Fibroblast of skin of left quadriceps (primary cell): ENCODE measurements at places on chromosomes 6 and 20.

- no peak for DNase-seq
Measured at GRCh38 chr6:144666781-144667180, 381.6 kb downstream of the UTRN start.

DNA sequence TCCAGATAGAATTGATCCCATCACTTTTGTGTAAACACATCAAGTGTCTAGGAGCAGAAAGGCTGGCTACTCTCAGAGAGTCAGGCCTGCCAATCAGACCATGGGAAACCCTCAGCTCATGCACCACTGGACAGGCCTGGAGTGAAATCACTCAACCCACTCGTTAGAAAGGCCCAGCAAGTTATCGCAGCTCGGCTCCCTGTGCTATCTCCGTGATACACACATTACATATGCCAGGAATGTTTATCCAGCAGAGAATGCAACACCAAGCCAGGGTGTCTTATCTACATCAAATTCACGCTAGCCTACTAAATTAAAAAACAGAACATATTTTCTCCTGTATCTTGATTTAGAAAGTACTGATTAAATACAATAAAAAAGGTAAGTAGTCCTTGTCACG, 232.4 kb upstream of the FOXQ1 start:
- no peak for DNase-seq

- no peak for DNase-seq
Measured at GRCh38 chr20:50126662-50127061, 13.7 kb upstream of the UBE2V1 start.

- DNase-seq = no peak
Measured at GRCh38 chr20:44542890-44543289, 21.0 kb upstream of the SERINC3 start.
